Anterior cingulate cortex (tissue), 58 donors: ENCODE measurements at places on chromosomes 3 and 15.

- DNase-seq: peak; percentile 62
Observed at GRCh38 chr3:72347819-72348319, 500.4 kb downstream of the SHQ1 start.

- no peak for DNase-seq
Observed at GRCh38 chr15:100202309-100202960, 139.3 kb downstream of the ADAMTS17 start.

DNA sequence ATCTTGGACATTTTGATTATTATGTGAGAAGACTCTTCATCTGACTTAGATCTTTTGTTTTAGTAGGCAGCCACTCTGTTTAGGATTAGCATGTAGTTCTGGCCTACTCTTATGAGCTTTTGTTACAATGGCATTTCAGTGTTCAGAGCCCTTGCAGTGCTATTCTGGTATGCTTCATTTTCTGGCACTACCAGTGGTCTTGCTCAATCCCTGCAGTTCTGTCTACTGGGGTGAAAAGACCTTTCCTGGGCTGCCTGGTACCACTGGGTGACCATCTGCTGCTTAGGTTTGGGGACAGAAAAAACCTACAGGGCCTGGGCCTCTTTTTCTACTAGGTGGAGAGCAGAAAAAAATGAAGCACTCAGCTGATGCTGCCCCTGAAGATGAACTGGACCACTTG, 42.5 kb downstream of the IL16 start:
- no peak for DNase-seq

GRCh38 chr3:101454629-101455028, 58.4 kb downstream of the SENP7 start:
- no peak for DNase-seq

DNA sequence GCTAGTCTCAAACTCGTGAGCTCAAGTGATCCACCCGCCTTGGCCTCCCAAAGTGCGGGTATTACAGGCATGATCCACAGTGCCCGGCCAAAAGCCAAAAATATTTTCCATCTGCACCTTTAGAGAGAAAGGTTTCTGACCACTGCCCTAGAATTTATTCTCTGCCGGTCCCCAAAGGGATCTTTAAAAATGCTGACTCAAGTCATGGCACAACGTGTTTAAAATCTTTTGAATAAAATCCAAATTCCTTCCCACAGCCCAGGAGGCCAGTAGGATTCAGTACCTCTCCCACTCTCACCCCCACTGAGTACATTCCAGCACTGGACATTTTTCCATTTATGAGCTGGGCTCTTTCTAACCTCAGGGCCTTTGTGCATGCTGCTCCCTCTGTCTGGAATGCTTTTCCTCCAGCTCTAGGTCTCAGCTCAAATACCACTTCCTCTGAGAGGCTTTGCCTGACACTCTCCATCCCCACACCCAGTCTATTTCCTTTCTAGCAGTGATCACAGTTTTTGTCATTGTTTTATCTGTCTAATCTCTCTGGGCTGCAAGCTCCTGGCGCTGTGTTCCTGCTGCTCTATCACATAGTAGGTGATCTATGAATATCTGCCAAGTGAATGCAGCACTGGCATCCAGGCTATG, 502.9 kb downstream of the SHQ1 start:
- no peak for DNase-seq

GRCh38 chr3:137020315-137020714, 62.5 kb downstream of the IL20RB start:
- no peak for DNase-seq

DNA sequence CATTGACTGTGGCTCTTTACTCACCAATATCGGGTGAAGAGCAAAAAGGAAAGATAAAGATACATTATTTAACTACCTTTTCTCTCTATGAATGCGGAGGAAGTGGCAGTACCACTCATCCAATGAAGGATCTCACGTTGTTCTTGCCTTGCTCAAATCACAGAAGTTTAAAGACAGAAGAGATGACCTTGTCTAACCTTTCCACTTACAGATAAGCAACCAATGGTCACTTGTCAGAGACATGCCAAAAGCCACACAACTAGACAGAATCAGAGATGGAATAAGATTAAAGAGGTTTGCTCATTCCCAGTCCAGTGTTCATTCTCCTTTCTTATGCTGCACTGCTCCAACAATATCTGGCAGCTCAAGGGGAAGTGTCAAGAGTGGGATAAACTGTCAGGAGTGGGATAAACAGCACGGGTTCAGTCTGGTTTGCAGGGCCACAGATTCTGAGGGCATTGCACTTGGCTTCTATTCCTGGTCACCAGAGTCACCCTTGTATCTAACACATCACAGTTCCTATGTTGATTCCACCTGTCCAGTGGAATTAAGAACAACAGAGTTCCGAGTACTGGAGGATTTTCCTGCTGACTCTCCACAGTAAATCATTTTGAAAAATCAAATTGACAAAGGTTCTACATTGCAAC, 6.7 kb downstream of the VPS13C start:
- no peak for DNase-seq

GRCh38 chr3:14441240-14441919, 39.0 kb downstream of the SLC6A6 start:
- no peak for DNase-seq

- DNase-seq: no peak
Observed at GRCh38 chr3:127226946-127227842, 34.3 kb downstream of the PRR23E start.

DNA sequence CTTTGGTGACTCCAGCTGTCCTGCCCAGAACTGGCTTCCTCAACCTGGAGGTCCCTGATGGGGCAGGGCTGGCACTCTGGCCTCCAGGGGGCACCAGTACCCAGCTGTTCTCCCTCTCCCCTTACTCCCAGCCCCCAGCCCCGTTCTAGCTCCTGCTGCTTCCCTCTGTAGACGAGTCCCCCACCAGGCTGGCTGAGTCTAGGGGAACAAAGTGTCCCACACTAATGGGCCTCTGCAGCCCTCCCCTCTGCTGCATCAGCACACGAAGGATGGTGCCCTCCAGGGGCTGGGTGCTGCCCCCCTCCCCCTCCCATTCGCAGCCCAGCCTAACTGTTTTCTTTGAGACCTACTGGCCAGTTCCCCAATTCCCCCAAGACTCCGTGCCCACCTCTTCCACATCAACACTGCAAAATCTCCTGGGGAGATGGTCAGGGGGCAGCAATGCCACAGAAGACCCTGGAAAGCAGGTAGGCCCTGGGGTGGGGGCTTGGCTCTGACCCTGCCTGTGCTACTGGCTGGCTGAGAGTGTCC, 4.2 kb downstream of the RHCG start:
- no peak for DNase-seq

DNA sequence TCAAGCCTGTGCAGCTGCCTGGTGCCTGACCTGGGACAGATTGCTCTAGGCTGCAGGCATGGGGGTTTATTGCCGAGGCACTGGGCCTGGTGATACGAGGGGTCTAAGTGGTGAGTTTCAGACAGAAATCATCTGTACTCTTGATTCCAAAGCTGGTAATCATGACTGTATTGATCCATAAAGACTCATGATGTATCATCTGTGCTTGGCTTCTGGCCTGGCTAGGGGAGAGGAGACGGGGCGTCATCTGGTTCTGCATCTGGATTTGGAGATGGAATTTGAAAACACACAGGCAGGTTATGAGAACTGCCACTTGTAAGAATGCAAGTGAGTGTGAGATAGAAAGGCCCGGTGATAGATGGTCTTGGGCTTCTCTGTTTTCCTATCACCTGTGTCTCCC, 337.4 kb upstream of the C2CD4B start:
- DNase-seq: no peak

- no peak for DNase-seq
Observed at GRCh38 chr15:73841756-73842725, 31.3 kb upstream of the TBC1D21 start.

DNA sequence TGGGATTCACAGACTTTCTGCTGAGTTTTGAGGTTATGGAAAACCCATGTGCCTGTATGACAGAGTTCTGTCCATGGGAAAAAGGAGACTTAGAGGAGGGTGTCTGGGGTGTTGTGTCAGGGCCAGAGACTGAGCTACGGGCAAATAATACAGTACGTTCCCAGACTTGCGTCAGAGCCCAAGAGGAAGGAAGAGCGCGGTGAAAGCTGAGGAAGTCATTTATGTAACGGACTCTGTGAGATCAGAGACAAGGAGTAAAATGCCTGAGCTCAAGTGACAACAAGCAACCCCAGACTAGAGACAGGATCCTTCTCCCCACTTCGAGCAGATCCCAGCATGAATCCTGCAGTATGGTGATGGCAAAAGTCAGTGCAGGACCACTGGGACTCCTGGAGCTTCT, 368.6 kb upstream of the MCTP2 start:
- no peak for DNase-seq

DNA sequence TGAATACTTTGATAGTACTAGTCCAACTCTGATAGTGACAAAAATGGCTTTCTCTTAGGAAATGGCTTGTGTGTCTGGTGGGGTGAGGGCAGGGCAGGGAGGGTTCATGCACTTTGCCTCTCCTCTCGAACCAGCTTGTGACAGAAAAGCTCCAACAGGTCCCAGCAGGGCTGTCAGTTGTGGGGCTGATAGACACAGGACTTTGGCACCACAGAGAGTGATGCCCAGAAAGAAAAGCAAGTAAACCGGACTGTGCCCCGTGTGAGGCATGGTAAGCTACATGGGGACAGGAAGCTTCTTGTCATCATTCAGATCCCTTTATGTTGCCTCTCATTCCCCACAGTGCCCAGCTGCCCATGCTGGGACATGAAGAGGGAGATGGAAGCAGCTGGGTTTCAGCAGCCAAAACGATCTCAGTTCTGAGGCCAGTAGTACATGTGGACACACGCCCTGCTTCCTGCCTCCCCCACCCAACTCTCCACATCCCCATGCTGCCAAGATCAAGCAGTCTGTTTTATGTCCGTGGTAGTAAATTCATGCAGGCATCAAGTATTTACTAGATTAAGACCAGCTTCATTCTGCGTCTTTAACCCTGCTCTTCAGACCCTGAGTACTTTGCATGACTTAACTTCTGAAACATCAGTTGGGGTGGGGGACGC, 29.7 kb upstream of the LIPC start:
- DNase-seq: no peak

GRCh38 chr3:44060164-44060563, 181.5 kb upstream of the TOPAZ1 start:
- no peak for DNase-seq

DNA sequence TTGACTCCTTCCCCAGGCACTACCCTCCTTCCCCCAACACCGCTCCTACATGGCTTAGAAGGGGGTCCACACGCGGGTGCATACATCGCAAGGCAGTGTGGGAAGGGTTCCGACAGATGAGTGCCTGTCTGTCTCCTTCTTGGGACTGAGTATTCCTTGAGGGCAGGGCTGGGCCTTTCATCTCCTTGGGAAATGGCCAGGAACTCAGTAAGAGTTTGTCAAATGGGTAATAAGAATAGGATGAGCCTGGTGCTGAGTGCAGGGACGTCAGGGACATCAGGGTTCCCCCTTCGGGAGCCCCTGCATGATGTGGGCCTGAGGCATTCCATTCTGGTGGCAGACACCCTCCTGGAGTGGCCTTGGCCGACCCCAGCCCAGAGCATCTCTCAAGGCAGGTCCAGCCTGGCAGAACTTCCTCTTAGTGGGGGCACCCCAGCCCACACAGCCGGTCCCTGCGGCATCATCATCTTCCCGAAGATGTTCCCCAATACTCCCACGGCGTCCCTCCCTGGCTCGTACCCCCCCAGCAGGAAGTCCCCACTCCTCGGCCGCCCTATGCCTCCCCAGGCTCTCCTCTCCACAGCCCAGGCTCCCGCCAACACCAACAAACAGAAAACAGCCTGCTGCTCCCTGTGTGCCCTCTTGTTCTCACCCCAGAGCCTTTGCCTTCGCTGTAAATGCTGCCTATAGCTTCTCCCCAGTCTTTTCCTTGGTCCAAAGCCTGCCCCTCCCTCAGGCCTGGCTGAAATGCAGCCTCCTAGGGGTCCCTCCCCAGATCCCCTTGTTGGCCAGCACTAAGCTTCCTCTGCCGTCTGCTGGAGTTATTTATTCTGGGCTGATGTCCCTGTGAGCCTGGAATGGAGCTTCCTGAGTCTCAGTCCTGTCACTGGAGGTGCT, 67.5 kb upstream of the LCTL start:
- DNase-seq: no peak

- no peak for DNase-seq
Observed at GRCh38 chr3:186880406-186880805, 37.9 kb downstream of the ADIPOQ start.

- no peak for DNase-seq
Observed at GRCh38 chr3:18946524-18946923, 201.8 kb upstream of the KCNH8 start.

- peak; percentile 52 for DNase-seq
Observed at GRCh38 chr15:90903733-90904536, 833 bp downstream of the MAN2A2 start.

GRCh38 chr3:81952141-81952540, 190.7 kb upstream of the GBE1 start:
- no peak for DNase-seq

DNA sequence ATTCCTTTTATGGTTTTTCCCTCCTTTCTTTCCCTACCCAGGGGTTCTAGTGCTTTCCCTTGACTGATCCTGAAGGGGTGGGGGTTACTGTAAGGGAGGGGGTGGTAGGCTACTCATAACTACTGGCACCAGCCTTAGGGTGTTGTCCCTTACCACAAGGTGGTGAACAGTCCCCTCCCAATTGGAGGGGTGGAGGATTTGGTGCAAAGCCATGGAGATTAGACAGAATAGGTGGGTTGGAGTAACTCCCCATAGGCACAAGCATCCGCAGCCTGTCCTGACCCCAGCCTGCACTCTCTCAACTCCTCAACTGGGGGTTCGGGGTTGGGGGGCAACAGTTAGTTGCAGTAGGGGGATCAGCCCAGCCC, 2.6 kb upstream of the HYAL2 start:
- DNase-seq: no peak
